ENCODE measurements at places on chromosomes 1 and 21. TPM values are rescaled to one million over a fixed set of nuclear protein-coding genes. Genes with fewer than 3 reads are reported as not detected.

DNA sequence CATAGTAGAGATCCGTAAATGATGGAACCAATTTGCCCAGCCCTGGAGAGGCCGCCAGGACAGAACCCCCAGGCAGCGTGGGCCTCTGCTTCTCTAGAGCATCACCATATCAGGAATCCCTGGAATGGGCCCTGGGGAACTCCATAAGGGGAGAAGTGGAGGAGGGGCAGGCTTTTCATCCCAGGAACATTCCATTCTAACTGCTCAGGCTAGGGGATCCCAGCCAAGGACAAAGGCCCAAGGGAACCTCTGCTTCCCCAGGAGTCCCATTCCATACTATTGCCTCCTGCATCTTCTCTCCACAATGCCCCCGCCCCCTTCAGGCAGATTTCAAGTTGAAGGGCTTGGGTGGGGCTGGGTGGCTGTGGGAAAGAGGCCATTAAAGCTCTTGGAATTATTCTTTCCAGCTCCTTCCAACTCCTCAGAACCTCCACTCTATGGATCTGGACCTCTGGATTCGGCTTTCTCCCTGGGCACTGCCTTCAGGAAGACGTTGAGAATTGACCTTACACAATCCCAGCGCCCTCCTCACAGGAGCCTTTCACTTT lies 6.0 kb downstream of the TRNP1 start:
- DNase-seq: no peak

The GSTM5 gene
- not detected for total RNA-seq

The COL16A1 gene
- not detected for total RNA-seq

GRCh38 chr1:119005724-119006405 lies 17.7 kb upstream of the TBX15 start:
- DNase-seq: no peak

DNA sequence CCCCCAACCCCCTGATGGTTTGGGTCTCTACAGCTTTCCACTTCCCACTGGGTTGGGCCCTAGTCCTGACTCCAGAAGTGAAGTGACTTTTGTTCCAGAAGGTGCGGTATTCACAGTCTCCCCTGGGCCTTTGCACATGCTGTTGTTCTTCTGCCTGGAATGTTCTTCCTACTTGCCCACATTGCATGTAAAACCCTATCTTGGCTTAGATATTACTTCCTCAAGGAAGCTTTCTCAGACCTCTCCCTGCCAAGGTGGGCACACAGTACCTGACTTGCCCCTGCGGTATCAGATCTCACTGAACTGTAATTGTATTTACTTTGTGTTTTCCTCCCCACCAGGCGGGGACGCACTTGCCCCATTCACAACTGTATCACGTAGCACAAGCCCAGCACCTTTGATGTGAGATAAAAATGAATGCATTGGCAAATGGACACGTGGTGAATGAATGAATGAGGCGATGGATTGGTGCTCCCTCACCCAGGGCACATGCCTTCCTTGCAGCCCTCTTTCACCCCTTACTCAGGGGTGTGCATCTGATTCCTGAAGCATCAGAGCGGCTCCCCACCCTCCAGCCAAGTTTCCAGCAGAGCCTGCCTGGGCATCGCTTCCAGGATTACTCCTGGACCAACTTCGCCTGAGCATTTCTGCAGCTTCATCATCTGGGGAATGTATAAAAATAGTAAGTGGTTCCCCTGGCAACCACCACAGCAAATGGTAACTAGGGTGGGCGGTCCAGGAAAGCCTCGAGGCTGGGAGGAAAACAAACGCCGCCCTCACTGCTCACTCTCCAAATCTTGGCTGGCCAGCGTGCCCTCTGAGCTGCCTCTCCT lies 19.8 kb downstream of the NENF start:
- no peak for DNase-seq

GRCh38 chr1:44822981-44823451 lies 14.7 kb downstream of the BTBD19 start:
- no peak for DNase-seq

DNA sequence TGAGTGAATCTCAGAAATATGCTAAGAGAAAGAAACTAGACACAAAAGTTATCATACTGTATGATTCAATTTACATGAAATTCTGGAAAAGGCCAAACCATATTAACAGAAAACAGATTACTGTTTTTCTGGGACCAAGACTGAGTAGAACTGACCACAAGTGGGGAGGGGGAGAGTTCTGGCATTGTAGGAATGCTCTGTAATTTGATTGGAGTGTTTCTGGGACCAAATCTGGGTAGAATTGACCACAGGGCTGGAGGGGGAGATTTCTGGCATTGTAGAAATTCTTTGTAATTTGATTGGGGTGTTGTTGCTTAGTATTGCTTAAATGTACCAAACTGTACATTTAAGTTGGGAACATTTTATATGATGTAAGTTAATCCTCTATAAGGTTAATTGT lies 3.4 kb upstream of the OR10K1 start:
- no peak for DNase-seq

DNA sequence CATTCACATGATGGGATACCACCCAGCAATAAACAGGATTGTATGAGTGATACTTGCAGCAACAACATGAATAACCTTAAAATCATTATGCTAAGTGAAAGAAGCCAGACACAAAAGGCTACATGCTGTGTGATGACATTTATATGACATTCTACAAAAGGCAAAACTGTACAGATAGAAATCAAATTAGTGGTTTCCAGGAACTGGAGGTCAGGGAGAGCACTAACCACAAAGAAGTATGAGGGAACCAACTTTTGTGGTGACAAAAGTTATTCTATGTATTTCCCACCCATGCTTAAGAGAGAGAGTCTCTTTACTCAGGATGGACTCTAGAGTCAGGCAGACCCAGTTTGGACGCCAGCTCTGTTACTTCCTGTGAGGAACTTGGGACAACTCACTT lies 364.5 kb upstream of the DAB1 start:
- DNase-seq: no peak

The FCAMR gene
- not detected for total RNA-seq

The MROH7 gene
- 0.37 TPM for total RNA-seq

- DNase-seq: no peak
Measured at GRCh38 chr1:31010086-31010989, 55.2 kb downstream of the PUM1 start.

- no peak for DNase-seq
Measured at GRCh38 chr1:17197696-17198095, 7.2 kb upstream of the PADI1 start.

DNA sequence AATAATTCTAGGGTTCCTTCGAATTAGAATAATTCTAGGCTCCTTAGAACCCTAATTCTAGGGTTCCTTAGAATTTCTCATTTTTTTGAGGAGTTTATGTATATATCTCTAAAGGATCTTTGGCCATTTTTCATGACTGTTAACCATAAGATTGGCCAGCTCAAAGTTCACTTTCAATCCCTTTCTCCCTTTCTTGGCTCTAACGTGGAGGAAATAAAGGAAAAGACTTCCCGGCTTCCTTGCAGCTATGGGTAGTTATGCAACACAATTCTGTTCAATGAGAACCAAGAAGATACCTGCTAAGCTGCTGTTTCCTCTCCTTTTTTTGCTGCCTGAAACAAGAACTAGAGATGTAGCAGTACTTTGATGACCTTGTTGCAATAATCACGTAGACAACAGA lies 27.2 kb downstream of the SLC35A3 start:
- no peak for DNase-seq

DNA sequence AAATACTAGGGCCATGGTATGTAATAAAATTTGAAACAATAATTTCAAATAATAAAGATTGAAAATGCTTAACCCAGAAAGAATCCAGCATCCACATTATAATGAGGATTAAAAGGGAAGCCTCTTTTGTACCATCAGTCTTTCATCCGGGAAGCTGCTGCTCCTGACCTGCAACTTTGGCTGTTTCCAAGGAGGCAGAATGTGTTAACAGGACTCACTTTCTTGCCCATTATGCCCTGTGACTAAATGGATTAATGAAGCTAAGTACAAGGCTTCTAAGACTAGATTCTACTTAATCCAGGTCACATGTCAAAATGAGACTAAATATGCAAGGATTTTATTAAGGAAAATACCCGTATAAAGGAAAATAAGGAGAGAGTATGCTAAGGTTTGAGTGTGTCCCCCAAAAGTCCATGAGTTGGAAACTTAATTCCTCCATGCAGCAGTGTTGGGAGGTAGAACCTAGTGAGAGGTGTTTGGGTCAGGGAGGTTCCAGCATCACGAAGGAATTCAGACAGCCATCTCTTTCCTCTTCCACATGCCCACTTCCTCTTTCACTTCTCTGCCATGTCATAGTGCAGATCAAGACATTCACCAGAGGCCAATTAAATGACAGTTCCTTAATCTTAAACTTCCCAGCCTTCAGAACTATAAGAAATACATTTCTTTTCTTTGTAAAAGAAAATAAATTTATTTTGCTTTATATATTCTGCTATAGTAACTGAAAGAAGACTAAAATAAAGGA lies 27.7 kb downstream of the FMO2 start:
- no peak for DNase-seq

The MAP3K21 gene
- 1.4 TPM for total RNA-seq

- DNase-seq: no peak
Measured at GRCh38 chr1:180849031-180849775, 63.5 kb upstream of the KIAA1614 start.

The OR10Z1 gene
- total RNA-seq: not detected

GRCh38 chr21:39153373-39153772 lies 29.9 kb downstream of the PSMG1 start:
- DNase-seq: no peak

- no peak for DNase-seq
Measured at GRCh38 chr1:90534116-90534515, 183.0 kb downstream of the BARHL2 start.

GRCh38 chr1:28417441-28417922 lies 47.9 kb downstream of the PHACTR4 start:
- no peak for DNase-seq

DNA sequence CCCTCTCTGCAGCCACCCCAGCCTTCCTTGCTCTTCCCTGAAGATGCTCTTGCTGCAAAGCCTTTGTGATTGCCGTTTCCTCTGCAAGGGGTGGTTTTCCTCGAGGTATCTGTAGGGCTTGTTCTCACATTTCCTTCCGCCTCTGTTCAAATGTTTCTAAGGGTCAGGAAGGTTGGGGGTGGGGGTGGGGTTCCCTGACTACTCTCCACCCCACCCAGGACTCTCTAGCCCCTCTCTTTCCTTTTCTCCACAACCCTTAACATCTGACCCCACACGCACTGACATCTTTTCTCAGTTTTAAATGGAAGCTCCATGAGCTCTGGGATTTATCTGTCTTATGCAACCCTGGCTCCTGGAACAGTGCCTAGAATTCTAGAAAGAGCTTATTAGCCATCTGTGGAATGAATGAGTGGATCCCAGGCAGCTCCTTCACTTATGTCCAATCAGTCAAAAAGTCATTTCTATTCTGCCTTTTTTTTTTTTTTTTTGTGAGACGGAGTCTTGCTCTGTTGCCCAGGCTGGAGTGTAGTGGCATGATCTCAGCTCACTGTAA lies 27.3 kb upstream of the ZNF362 start:
- no peak for DNase-seq

DNA sequence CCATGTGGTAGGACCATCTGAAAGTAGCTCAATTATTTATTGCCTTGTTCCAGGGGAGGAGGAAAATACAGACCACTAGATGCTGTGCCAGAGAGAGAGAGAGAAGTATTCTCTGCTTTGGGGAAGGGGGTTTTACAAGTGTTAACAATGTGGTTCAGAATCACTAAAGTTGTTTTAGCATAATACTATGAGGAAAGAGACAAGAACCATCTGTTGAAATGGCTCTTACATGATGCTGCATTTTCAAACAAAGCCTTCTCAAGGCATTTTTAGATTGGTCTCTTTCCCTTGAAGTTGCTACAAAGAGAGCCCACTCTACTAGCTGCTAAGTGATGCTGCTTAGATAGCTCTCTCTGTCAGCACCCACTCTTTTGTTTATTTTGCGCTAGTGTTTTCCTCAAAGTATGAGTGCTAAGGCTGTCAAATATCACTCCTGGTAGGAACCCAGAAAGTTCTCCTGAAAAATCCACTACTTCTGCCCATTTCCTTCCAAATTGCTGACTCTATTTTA lies 255.1 kb downstream of the NFIA start:
- no peak for DNase-seq

The KCNE2 gene
- total RNA-seq: not detected

- DNase-seq: no peak
Measured at GRCh38 chr1:57067863-57068262, 102.0 kb upstream of the C8B start.

DNA sequence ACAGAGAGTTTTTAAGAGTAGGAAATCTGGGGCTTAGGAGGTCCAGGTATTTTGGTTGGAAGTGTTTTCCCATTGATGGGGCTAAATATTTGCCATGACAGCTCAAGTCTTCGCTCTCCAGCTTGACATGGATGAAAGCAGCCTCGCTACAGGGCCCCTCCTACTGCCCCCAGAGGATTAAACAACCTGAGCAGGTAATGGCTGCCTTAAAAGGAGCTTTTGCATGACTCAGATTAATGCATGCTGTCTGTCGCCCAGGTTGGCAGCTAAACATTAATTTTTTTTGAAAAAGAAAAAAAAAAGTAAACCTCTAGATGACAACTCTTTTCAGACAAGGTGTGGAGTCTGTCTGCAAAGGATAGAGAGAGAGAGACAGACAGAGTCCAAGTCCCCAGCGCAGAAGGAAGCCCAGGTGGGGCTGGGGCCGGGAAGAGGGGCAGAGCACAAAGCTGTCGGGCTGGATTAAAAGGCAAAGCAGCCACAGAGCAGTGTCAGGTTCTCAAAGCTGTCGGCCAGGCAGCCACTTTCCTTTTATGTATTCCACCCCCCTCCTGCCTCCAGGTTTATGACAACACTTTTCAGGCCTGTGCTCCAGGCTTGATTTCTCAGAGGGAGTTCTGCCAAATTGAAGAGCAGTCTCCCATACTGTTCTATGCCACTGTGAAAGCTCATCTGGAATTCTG lies 127.9 kb downstream of the CLIC6 start:
- no peak for DNase-seq

DNA sequence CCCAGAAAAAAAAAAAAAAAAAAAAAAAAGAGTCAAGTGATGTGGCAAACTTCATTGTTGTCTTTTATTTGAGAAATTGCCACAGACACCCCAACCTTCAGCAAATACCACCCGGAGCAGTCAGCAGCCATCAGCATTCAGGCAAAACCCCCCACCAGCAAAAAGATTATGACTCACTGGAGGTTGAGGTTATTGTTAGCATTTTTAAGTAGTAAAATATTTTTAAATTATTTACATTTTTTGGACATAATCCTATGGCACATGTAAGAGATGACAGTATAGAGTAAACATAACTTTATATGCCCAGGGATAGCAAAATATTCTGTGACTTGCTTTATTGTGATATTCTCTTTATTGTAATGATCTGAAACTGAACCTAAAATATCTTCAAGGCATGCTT lies 95.6 kb downstream of the CENPF start:
- DNase-seq: no peak

DNA sequence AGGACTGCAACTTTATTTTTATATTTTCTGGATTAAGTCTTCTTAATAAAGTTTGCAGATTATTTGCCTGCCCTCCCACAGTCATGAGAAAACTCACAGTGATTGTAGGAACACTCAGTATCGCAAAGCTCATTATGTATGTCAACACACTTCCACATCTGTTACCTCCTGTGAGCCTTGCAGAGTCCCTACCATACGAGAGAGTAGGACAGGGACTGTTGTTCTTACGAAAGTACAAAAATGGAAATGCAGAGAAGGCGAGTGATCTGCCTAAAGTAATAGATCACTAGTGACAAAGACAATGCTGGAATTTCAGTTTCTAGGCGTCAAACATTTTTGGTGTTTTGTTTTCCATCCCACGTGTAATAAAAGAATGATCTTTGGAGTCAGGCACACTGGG lies 131.7 kb downstream of the SYT2 start:
- DNase-seq: no peak

Data from T-helper 17 cell (primary cell).